ENCODE measurements at places on chromosomes 7 and 10.

GRCh38 chr7:30912986-30913811, 1.5 kb downstream of the AQP1 start:
- no peak for DNase-seq

DNA sequence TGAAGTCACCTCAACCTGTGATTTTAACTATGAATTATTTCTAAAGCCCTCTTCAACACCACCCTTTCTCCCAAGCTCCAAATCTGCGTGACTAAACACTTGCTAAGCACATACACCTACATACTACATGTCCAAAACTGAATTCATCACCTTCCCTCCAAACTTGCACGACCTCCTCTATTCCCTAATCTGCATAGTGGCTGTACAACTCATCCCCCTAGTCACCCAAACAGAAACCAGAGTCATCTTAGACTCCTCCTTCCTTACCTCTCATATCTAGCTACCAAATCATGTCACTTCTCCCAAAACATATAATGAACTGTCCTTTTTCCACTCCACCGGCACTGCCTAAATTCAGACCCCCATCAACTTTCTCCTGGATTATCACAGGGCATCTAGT, 16.2 kb downstream of the ARHGAP21 start:
- no peak for DNase-seq

GRCh38 chr10:92729886-92730285, 40.1 kb downstream of the HHEX start:
- DNase-seq, result no peak

- no peak for DNase-seq
Measured at GRCh38 chr7:65925040-65925439, 52.2 kb downstream of the VKORC1L1 start.

- DNase-seq, result peak; percentile 27
Measured at GRCh38 chr7:120997882-120998474, 9.5 kb downstream of the CPED1 start.
